ENCODE measurements at places on chromosomes 4 and X.

- DNase-seq, result no peak
Observed at GRCh38 chr4:184598753-184599491, 50.3 kb downstream of the CASP3 start.

DNA sequence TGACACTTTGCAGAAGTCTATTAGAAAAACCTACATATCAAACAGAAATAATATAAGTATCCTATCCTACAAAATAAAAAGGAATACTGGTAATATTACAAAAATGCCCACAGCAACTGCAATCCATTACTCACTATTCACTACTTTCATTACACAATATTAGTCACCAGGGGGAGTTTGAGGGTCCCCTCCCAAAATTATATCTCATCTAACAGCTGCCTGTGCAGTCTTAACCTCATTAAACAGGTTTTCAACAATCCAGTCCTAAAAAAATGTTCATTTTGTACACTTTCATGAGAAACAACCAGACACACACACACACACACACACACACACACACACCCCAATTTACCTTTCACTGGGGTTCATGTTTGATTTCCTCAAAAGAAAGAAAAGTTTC, 2.9 kb downstream of the CLOCK start:
- DNase-seq, result no peak

DNA sequence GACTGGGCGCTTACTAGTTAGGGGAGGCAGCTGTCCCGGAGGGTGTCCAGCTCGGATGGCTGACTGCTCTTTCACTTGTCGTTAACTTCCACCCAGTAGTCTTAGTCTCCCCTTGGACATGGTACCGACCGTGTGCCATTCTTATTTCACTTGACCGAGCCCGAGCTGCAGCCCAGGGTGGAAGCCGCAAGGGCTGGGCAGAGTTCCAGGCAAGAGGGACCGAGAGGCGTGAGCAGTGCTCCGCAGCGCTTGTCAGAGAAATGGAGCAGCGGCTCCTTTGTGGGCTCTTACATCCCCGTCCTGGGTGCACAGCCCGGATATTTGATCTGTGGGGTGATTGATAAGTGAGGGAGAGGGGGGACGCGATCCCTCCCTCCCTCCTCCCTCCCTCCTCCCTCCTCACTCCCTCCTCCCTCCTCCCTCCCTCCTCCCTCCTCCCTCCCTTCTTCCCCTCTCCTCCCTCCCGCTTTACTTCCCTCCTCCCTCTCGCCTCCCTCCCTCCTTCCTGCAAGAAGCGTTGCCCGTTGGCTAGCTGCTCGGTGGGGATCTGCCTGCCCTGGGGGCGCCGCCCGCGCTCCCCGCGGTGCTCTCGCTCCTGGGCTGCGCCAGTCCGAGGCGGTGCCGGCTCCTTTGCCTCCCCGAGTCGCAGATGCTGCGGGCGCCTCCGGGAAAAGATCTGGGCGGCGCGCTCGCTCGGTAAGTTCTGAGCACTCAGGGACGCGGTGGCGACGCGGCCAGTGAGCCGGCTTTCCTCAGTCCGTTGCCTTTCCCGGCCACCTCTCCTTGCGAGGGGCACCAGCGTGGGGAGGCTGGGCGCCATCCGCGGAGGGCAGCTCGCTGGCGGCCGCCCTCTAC, at the start of gene SLITRK2:
Gene SLITRK2, plus strand, starts transcription at position 499 of the 855 bp plus-strand sequence. CDS start 4,597 bp downstream, outside the sequence.
- DNase-seq, result no peak

DNA sequence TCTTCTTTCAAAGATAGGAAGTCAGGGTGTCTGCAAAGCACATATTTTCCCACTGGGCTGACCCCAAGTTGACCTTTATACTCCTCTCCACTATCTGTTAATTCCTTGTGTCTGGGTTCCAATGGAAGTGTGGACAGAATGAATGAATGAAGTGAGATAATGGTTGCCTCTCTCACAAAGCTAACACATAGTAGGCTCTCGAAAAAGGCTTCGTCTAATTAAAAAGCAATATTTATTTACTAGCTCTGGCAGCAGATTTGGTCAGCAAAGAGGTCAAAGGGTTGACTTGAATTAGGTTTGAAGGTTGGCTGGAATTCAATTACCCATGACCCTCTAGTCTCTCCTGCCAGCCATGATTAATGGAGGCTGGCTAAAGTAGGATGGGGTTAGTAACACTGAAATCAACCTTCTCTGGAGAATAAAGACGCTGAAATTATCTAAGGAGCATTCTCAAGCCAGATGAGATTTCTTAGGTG, 280.3 kb upstream of the KLF3 start:
- DNase-seq, result peak; percentile 55

DNA sequence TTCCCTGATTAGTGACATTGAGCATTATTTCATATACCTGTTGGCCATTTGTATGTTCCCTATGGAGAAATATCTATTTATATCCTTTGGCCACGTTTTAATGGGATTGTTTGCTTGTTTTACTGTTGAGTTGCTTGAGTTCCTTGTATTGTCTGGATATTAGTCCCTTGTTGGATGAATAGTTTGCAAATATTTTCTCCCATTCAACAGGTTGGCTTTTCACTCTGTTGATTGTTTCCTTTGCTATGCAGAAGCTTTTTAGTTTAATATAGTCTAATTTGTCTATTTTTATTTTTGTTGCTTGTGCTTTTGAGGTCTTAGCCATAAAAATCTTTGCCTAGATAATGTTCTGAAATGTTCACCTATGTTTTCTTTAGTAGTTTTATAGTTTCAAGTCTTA, 60.2 kb upstream of the HUWE1 start:
- no peak for DNase-seq

DNA sequence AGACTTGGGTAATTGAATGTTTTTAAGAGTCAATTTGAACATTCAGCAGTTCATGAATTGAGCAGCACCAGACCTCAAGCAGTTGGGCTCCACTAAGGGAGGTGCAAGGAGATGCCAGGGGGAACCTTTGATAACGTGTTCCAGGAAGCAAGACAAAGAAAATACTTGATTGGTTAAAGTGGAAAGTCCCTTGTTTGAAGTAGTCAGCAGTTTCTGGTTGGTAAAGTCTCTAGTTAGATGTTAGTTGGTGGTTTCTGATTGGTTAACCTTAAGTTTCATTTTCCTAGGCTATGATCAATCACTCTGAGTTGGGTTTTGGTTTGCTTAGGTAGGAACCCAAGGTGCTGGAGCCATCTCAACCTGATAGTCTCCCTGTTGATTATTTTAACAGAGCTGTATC, 4.0 kb downstream of the HERC6 start:
- no peak for DNase-seq

DNA sequence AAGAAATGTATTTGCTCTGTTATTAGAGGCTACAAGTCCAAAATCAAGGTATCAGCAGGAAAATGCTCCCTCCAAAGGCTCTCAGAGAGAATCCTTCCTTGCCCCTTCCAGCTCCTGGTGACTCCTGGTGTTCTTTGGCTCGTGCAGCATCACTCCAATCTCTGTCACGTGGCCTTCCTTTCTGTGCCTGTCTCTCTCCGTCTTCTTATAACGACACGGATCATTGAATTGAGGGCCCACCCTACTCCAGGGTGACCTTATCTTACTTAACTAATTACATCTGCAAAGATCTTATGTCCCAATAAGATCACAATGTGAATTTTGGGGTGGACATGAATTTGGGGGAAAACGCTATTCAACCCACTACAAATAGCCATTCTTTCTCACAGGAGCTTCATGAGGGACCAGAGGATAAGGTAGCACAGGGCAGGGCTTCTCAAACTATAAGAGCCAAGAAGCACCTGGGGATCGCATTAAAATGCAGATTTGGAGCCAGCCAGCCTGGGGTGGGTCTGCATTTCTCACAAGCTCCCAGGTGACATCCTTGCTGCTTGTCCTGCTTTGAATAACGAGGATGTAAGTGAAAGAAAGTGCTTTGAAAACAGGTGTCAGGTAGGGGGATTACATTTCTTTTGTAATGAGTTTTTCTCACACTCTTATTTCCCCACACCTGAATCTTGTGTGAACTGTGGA, 41.9 kb upstream of the APLN start:
- DNase-seq, result no peak

DNA sequence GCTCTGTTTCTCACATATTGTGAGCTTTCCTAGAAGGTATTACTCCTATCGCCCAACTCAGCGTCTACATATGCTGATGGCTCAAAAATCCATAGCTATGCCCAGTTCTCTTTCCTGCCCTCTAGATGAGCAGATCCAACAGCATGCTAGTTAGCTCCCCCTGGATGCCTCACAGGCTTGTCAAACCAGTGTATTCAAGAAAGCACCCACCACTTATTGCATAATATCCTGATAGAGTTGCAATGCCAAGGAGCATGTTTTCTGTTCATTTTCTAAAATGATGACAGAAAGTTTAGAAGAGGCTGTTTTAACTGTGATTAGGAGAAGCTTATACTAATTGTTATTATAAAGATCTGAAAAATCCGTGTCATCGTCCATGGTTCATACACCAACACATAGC, 1.9 kb upstream of the PACRGL start:
- DNase-seq, result no peak

DNA sequence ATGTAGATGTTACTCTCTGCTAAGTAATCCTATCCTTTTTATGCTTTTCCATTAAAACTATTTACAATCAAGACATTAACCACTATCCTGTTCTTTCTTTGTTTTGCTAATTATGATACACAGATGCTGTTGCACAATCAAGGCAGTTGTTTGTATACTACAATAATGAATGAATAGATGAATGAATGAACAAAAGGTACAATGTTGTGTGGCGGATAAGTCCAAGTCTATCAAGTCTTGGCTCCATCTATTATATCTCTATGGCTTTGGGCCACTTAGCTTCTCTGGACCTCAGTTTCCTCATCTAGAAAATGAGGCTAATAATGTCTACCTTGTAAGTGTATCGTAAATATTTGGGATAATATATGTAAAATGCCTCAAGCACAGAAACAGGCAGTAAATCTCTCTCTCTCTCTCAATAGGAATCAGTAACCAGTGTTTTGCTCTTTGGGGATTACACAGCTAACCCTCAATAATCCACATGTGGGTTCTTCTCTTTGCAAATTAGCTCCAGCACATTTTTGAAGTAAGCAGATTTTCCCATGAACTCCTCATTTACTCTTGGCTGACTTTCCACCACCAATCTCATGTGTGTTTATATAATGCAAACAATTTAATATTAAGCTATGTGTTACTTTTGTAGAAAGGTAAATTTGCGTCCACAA, 27.8 kb upstream of the TSPAN5 start:
- no peak for DNase-seq

All from SK-N-DZ (cell line).